Glomerular endothelial cell (primary cell): ENCODE measurements at places on chromosomes 1 and 21.

DNA sequence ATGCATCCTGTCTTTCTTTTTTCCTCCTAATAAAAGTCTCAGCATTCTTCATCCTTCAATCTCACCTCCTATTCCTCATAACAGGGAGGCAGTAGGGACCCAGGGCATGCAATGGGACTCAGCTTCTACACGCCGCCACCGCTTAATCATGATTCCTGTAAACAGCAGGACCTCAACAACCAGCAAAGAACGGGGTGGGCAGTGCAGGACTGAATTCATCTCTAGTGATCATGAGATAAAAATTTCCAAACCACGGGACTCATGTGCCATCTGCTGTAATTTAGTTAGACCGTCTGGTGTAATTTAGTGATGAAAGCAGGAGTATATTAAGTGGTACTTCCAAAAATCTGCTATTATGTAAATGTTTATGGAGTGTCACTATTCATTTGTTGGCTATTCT is 5.4 kb downstream of the PRAMEF12 start:
- no peak for DNase-seq

GRCh38 chr1:229032375-229032774 is 238.5 kb upstream of the RAB4A start:
- no peak for DNase-seq

GRCh38 chr1:53411541-53412152 is 47.6 kb upstream of the DMRTB1 start:
- no peak for DNase-seq

- DNase-seq = no peak
Observed at GRCh38 chr1:167056529-167057231, 33.5 kb downstream of the GPA33 start.

DNA sequence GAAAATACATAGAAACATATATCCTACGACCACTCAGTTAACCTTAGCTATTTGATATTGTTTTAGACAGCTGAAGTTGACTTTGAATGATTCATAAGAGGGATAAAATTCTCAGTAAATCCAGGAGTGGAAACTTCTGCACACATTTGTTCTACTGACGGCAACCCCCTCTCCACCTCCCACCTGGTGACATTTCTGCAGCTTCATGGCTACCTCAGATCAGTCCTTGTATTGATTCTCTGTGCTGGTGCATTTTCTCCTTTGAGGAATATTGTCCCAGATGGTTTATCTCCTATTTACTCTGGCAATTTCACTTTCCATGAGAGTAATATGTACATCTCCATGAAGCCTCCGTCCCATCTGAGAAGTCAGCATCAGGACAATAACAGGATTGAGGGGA is 57.7 kb upstream of the COA6 start:
- DNase-seq = no peak
